Activated CD4-positive, alpha-beta T cell treated with anti-CD3 and anti-CD28 coated beads, Interleukin-2, amount 50 U/mL, for 48 hours (primary cell): ENCODE measurements at places on chromosomes 16 and 17.

GRCh38 chr17:79388556-79389295, 222.1 kb downstream of the RBFOX3 start:
- no peak for DNase-seq

GRCh38 chr16:86662195-86662594, 83.8 kb downstream of the FOXL1 start:
- no peak for DNase-seq

GRCh38 chr17:17043461-17044271, 1.4 kb downstream of the MPRIP start:
- DNase-seq: no peak

- no peak for DNase-seq
Measured at GRCh38 chr17:21510686-21511362, 134.7 kb downstream of the KCNJ12 start.

DNA sequence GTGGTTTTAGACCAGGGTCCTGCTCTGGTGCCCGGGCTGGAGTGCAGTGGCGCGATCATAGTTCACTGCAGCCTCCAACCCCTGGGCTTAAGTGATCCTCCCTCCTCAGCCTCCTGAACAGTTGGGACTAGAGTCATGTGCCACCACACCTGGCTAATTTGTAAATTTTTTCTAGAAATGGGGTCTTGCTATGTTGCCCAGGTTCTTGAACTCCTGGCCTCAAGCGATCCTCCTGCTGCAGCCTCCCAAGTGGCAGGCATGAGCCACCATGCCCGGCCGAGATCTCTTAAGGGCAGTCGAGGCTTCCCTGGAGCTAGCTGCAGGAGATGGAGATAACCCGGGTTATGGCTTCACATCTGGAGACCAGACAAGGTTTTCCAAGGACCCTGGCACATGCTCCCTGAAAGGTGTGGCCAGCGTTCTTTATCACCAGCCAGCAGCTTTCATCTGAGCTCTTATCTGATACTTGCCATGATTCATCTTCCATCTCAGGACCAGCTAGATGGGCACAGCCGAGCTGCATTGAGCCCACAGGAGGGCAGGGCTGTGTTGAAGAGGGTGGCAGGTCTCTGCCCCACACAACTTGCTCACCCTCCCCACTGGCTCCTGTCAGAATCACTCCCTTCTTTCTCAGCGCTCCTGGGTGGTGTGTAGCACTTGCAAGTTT, 28.6 kb downstream of the SCNN1B start:
- no peak for DNase-seq

DNA sequence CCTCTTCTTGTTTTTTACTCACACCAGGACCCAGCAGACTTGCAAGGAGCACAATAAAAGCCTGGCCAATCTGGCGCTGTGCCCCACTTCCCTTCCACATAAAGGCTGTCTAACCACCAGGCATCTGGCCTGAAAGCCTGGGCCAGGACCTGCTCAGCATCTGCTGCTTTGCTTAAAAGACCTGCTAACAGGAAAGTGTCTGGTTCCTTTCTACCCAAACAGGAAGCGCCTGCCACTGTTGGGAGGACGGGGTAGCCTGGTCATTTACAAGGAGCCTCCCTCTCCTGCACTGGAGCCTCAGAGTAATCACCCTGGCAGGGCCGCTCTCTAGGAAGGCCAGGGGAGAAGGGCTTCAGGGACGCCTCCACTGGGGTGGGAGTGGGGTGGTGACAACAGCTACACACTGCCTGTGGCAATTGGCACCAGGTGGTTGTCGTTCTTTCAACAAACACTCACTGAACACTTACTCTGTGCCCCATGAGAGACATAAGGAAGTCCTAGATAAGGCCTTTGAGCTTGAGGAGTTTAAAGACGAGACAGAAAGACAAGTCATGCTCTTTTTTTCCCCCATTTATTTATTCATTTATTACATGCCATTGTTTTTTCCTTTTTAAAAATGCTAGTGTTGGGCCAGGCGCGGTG, 6.3 kb upstream of the MMP28 start:
- no peak for DNase-seq

DNA sequence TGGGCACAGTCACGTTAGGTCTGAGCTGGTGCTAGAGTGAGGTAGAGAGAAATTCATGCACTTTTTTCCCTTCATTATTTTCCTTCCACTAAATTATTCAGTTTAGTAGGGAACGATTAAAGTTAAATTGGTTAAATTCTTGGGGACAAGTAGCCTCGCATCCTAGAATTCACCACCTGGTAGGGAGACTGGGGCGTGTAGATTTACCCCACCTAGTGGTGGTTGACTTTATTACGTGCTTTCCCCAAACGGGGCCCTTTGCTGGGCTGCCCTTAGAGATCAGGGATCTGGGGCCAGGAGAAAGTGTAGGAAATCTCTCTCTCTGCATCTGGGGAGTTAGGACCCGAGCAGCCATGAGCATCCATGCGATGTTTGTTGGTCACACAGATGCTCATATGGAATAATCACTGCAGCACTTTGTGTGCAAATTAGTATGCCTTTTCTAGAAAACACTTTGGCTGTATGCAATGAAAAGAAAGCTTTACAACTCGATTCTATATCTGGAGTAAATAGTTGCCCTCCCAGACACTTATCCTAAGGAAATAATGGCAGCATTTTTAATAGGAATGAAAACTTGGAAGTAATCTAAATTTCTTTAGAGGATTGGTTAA, 107.0 kb downstream of the PLCG2 start:
- peak; percentile 27 for DNase-seq

GRCh38 chr17:17816831-17817551, 19.8 kb downstream of the SREBF1 start:
- no peak for DNase-seq

DNA sequence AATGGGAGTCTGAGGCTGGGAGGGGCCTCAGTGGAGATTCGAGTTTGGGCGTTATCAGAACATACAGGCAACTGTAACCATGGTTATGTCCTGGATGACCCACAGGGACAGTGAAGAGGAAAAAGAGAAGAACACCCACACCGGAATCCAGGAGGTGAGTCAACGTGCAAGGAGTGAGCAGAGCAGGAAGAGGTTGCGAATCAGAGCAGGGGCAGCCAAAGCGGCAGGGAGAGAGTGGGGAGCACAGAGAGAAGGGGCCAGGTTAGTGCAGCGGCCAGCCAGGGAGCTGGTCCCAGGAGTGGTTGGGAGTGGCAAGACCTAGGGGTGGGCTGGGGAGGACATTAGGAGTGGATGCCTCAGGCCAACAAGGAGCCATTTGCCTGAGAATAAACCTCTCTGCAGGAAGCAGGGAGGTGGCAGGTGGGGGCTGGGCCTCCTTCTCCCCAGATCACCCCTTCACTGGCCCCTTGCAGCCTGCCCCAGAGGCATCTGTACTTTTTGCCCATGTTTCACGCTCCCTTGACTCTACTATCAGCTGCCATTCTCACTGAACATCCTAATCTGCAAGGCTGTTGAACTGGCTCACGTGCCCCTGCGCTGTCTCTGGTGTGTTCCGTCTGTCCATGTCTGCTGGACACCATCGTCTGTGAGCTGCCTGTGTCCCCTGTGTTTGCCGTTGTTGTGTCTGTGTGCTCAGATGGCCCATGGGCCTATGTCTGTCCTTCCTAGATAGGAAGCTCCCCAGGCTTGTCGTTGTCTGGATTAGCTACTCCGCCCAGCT, 5.1 kb downstream of the KRT13 start:
- no peak for DNase-seq
